Central memory CD8-positive, alpha-beta T cell (primary cell): ENCODE measurements at places on chromosomes 6 and 20.

DNA sequence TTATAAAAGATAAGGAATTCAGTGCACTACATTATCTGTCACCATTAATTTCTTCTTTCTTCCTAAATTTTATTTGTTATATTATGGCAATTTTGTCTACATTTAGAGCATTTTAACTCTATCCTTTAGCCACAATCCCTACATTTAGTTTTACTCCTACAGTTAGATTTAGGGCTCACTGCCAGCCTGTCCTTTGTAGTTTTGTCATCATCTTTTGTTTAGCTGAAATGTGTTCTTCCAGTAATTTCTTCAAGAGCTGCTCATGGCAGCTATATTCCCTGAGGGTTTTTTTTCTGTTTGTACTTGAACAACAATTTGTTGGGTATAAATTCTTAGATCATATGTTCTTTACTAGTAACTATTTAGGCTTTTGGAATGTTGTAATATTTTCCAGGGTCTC, 72.7 kb upstream of the B3GAT2 start:
- DNase-seq = no peak

- no peak for DNase-seq
These were observed 38.0 kb downstream of the CST8 start for GRCh38 chr20:23528867-23529431.

DNA sequence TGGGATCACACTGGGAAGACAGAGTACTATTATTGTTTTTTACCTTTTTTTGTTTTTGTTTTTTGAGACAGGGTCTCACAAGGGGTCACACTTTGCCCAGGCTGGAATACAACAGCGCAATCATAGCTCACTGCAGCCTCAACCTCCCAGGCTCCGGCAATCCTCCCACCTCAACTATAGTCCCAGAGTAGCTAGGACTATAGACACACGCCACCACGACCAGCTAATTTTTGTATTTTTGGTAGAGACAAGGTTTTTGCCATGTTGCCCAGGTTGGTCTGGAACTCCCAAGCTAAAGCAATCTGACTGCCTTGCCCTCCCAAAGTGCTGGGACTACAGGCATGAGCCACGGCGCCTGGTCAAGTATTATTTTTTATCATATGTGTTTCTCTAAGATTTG, 81.0 kb downstream of the ZMYND8 start:
- no peak for DNase-seq

DNA sequence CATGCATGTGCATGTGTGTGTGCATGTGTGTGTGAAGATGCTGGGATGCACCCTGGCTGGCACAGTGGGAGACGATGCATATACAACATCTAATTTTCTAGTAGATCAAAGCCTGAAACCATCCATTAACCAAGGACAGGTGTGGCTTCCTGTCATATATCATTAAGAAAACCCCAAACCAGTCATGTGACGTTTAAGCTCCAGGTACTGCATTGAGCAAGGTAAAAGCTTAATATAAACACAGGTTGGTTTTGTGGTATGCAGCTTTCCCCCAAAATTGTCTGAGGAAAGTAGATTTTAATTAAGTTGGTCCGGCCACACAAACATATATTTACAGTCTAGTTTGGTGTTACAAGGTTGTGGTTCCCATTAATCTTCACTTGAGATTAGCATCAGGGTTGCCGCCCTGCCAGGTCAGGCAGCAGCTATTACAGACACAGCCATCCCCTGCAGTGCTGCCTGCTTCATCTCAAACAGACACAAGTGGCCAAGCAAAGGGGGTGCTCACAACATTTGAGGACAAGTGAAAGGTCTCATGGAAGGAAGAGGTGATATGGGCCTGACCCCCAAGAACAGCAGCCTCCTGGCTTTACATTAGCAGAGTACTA, 48.6 kb upstream of the NAA20 start:
- no peak for DNase-seq

GRCh38 chr20:10276878-10277580, 58.4 kb downstream of the SNAP25 start:
- DNase-seq = no peak

- no peak for DNase-seq
These were observed 84.8 kb upstream of the HDAC2 start for GRCh38 chr6:114055763-114056162.

- no peak for DNase-seq
These were observed 5.6 kb downstream of the PIM1 start for GRCh38 chr6:37175332-37176267.

DNA sequence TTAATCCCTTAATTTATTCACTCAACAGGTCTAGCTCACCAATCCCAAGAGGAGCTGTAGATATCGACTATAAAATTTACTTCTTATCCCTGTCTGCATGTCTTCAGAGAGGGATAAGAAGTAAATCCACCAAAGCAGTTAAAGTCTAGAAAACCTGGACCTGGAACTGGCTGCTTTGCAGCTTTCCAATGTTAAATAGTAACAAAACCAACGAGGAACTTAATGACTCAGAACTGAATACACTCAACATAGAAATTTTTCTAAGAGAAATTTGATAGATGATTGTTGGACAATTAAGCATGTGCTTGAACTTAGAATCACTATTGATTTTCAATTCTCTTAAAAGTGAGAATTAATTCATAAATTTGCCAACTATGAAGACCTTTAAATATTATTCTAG, 11.5 kb upstream of the TMEM244 start:
- DNase-seq = no peak

DNA sequence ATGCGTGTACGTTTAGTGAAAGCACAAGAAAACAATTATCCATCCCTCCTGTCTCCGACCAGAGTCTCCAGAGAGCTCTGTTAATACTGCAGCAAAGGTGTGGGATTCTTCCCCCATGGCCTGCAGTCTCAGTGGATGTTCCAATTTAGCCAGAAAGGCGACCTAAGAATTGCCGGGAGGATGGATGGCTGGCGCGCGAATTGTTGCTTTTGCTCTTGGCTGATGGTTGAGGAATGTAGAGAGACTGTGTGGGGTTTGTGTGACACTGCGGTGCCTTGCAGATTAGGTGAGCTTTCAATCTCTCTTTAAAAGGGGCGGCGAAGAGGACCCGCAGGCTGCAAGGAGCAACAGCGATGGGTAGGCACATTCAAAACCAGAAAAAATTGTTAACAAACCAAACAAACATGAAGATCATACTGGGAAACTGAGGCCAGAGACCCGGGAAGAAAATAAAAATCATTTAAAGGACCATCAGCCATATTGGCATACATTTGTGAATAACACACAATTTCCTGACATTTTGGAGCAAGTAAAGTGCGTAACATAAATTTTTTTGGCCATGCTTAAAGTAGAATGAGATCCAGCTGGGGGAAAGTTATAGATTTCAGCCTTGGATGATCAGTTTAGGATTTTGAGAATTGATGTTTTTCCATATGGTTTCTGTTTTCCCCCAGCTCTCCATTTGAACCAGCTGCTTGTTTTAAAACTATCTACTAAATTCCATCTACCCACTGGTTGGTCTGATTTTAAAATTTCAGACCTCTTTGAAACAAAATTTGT, 46.3 kb downstream of the GNAS start:
- DNase-seq = no peak

- DNase-seq = no peak
These were observed 735.1 kb upstream of the MARCKS start for GRCh38 chr6:113122060-113122459.

DNA sequence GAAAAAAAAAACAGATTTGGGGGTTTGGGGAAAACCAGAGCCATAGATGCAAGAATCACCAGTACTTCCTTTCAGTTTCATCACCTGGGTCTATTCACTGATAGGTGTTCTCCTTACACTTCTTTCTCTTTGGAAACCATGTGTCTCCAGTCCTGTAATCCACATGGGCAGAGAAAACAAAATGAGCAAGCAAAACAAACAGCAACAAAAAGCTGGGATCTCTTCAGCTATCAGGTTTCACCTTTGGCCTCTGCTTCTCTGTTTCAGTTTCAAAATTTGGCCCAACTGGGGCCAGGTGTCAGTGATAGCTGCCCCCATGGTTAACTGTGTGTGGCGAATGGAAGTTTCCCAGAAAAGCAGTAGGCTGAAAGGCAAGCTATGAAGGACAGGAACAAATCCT, 220.0 kb upstream of the THBS2 start:
- no peak for DNase-seq

- DNase-seq = no peak
These were observed 3.6 kb upstream of the ELOVL5 start for GRCh38 chr6:53352360-53352759.

- no peak for DNase-seq
These were observed 892 bp upstream of the DXO start for GRCh38 chr6:31972709-31973350.

DNA sequence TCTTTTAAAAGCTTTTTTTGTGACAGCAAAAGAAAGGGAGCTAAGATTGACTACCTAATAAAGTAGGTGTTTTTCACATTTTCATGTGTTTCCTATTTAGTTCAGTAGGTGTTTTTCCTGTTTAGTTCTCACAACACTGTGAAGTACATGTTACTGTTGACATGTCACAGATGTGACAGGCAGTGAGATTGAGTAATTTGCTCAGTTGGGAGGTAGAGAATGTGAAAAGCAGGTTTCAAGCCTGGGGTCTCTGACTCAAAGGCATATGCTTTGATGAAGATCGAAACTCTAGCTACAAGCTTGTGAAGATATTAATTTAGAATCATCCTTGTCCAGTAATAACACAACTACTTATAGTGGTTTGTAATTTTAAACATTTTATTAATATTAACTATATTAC, 43.1 kb downstream of the SLX4IP start:
- DNase-seq = no peak

DNA sequence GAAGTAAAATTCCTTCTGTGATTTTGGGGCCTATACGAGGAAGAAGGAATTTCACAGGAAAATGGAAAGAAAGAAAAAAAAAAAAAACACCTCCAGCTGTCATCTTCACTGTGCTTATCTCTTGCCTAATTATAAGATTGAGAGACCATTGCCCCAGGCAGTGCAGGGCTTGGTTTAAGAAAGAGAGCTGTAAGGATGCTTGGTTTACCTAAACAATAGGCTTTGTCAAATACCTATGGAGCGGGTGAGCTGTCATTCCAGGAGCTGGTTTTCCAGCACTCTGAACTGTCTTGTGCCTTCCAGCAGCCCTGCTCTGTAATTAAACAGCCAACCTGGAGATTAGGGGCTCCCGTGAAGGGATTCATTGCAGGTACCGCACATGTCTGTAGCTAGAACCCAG, 137.8 kb downstream of the EDN3 start:
- DNase-seq = no peak

DNA sequence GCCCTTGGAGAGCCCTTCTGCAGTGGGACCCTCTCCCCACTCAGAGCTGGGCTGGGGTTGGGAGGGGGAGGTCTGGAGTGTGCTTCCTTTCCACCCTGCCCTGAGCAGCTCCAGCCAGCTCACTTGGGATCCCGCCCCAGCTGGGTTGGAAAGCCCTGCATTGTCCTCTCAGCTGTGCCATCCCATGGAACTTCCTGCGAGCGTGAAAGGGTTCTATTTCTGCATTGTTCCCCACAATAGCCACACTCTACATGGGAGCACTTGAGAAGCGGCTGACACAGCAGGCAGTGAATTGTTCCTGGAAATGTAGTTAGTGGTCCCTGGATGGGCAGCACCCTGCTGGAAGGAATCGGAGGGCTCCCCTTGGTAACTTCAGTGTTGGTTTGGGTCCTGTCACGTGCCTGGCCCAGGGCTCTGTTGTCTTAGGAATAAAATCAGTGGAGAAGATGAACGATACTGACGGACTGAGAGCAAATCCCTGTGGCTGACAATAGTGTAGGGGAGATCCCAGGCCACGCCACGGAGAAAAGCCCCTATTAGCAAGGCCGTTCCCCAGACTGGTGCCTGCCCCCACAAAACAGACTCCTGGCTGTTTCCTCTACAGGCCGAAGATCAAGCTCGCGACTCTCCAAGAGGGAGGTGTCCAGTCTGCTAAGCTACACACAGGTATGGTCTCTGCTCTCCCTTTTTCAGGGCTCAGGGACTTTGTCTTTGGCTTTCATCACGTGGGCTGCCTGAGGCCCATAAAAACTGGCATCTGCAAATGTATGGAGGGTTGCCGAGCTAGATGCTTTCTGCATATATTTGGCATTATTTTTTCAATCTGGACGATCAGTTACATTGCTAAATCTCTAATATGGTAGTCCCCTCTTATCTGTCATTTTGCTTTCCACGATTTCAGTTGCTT, 18.8 kb downstream of the DNMT3B start:
- no peak for DNase-seq

- DNase-seq = no peak
These were observed 755.7 kb downstream of the GRIK2 start for GRCh38 chr6:102149191-102149590.

- no peak for DNase-seq
These were observed 338.0 kb upstream of the PTCHD4 start for GRCh38 chr6:48449002-48449401.

DNA sequence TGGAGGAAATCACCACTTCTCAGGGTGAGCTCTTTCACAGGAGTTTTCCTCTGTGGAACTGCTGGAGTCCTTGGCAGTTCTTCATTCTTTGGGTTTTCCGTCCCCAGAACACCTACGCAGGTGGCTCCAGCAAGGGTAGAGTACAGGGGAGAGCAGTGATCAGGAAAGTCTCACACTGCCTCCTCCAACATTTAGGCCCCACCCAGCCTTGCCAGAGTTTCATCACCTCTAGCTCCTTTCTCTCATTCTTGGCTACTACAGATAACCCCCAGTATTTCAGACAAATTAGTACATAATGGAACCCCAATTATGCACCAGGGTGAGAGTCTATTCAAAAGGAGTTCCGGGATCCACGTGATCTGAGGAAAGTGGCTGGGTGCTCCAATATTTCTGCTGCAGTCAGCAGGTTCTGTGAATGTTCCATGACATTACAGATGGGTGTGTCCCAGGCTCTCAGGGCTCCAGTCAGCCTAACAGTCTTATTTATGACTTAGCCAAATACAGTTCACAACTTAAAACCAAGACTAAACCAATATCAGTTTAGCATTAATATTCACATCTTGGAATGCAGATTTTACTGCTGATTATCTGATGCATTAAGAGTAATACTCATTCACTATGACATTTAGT, 44.6 kb downstream of the GPR63 start:
- no peak for DNase-seq

DNA sequence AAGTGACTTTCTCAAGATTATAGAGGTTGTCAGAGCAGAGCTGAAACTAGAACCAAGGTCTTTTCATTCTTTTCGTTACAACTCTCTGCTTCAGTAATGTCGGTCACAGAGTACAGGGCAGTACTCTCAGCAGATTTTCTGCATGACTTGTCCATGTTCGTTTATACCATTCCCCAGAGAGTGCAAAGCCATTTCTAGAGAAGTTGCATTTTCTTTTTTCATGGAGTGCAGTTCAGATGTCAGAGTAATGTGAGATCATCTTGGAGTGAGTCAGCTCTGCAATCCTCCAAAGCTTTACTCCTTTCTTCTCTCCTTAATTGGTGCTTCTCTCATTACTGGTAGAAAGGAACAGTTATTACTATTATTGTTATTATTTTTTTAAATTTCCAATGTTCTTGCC, 115.6 kb upstream of the B3GAT2 start:
- no peak for DNase-seq
